Esophagus squamous epithelium (tissue), 5 donors: ENCODE measurements at places on chromosomes 2 and 18.

DNA sequence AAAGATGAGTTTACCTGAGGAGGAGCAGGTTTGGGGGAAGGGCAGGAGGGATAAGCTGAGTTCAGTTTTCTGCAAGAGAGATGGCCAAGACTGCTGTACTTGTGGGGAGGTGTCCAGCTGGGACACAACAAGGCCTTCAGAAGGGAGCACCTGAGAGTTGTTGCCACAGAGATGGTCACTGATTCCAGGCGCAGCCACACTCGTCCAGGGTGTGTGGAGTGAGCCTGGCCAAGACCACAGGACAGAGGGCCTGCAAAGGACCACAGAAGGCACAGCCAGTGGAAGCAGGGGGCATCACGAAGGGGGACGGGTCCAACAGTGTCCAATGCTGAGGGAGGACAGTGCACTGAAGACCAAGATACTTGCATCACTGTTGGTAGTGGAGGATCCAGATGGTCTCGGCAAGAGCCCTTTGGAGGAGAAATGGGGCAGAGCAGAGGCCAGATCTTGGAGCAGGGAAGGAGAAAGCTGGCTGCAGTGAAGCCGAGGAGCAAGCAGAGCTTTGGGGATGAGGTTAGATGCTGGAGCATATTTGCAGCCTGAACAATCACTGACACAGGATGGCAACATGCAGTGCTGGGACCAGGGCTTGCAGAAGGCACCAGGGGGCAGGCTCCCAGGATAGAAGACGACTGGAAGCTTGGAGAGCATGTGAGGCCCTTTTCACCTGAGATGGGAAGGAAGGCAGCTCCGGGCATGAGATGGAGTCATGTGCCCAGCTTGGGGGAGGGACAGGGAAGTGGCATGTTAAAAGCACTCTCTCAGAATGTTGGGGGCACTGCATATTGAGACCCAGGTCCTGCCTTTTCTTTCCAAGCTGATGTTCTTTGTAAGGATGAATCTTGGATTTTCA lies 214.0 kb downstream of the CYP26B1 start:
- no peak overlapping the region for H3K4me3 ChIP-seq
- H3K27me3 ChIP-seq, result no peaks in the 10 kb centered on the region
- no peak overlapping the region for H3K27ac ChIP-seq
- no peaks in the 10 kb centered on the region for H3K36me3 ChIP-seq
- DNase-seq, result no peak

DNA sequence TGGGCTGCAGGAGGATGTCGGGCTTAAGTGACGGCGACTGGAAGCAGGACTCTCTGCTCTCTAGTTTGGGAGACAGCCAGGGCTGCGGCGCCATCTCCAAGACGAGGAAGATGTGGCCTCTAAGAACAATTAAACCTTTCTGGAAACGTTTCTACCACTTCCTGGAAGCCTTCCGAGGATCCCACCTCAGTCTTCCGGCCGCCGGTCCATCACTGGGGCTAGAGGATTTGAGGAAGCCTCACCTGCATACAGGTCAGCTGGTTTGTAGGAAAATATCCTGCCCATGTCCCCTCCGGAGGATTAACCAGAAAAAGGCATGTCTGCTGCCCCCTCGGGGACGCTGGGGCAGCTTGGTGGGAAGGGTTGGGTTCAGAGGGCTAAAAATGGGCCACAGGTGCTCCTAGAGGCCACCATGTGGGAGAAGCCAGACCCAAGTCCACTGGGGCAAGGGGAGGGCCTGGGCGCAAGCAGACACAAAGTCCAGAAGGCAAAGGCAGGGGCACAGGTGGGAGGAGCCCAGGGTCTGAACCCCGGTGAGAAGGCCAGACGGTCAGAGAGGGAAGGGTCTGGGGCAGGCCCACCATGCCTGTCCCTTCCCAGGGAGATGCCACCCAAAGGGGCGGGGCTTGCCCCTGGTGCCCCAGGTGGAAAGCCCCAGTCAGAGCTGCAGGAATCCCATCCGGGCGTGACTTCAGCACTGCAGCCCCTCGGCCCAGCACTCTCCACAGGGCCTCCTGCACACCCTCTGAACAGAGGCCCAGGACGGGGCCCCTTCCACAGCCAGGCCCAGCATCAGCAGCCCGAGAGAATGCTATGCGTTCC lies 82.2 kb upstream of the ID2 start:
- H3K36me3 ChIP-seq, result no peaks in the 10 kb centered on the region
- DNase-seq, result no peak
- no peak overlapping the region for H3K27ac ChIP-seq
- H3K27me3 ChIP-seq, result no peaks in the 10 kb centered on the region
- no peaks in the 10 kb centered on the region for H3K4me1 ChIP-seq

DNA sequence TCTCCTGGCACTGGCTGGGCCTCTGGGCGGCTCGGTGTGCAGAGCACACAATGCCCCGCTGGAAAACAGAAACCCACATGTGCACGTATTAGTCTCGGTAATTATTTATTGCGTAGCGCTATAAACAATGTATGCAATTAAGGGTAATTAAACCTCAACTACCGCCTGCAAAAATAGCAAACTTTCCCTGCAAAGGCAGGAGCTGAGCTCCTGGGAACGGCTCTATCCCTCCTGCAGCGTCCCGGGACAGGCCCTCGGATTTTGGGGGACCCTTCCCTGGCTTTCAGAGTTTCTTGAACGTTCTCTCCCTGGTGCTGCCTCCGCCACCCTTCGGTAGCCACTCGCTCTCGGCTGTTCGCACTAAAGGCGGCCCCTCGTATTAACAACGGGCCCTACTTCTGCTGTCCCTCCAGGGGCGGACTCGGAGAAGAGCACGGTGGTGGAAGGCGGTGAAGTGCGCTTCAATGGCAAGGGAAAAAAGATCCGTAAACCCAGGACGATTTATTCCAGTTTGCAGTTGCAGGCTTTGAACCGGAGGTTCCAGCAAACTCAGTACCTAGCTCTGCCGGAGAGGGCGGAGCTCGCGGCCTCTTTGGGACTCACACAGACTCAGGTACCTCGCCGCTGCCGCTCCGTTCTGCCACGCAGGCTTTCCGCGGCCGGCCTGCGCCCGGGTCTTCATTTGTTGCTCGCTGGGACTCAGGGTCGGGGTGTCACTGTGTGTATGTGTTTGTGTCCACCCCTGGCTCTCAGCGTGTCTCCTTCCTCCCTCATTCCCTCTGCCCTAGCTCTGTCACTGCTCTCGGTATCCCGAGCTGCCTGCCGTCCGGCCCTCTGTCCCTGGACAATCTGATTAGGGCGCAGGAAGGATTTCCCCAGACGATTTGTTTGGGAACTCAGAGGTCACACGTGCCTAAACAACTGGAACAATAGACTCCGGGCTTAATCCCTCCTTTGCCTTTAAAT lies 1.2 kb downstream of the DLX1 start:
- peaks cover 35% of the 10 kb centered on the region for H3K4me1 ChIP-seq
- no peak overlapping the region for H3K4me3 ChIP-seq
- H3K27me3 ChIP-seq, result peaks cover 100% of the 10 kb centered on the region
- DNase-seq, result no peak
- no peaks in the 10 kb centered on the region for H3K36me3 ChIP-seq

DNA sequence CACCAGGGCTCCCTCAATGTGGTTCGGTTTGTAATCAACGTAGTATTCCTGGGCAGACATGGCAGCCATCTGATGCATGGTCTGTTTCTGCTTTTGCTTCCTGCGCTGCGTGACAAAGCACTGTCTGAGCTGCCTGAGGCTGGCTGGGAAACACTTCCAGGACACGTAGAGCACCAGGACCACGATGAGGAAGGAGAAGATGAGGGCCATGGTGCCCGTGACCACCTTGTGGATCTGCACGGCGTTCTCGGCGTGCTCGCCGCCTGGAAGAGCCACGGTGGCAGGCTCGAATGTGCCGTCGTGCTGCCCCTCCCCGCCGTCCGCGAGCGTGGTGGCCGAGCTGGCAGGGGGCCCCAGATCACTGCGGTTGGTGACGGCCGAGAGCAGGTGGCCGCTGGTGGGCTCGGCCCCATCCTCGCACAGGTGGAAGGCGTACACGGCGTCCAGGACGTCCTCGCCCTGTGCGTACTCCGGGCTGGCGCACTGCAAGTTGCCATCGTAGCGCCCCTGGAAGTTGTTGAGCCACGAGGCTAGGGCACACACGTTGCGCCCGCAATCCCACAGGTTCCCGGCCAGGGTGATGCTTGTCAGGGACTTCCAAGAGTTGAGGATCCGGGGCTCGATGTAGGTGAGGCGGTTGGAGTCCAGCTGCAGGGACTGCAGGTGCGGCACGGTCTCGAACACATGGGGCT lies 2.1 kb downstream of the LRRTM1 start:
- peaks cover 21% of the 10 kb centered on the region for H3K4me1 ChIP-seq
- H3K27ac ChIP-seq, result no peak overlapping the region
- no peaks in the 10 kb centered on the region for H3K36me3 ChIP-seq
- H3K4me3 ChIP-seq, result peak overlapping the region; percentile 38

GRCh38 chr2:23691565-23691964 lies 235.4 kb downstream of the ATAD2B start:
- DNase-seq, result no peak
- no peak overlapping the region for H3K27ac ChIP-seq
- H3K4me3 ChIP-seq, result no peak overlapping the region
- no peaks in the 10 kb centered on the region for H3K4me1 ChIP-seq
- no peaks in the 10 kb centered on the region for H3K27me3 ChIP-seq
- H3K36me3 ChIP-seq, result no peaks in the 10 kb centered on the region

GRCh38 chr2:157789256-157789655 lies 86.9 kb downstream of the ACVR1 start:
- H3K27me3 ChIP-seq, result no peaks in the 10 kb centered on the region
- H3K4me3 ChIP-seq, result no peak overlapping the region
- H3K4me1 ChIP-seq, result peaks cover 32% of the 10 kb centered on the region
- no peaks in the 10 kb centered on the region for H3K36me3 ChIP-seq
- peak overlapping the region; percentile 61 for H3K27ac ChIP-seq

GRCh38 chr2:195647302-195647701 lies 9.7 kb upstream of the SLC39A10 start:
- H3K36me3 ChIP-seq, result no peaks in the 10 kb centered on the region
- H3K4me1 ChIP-seq, result no peaks in the 10 kb centered on the region
- peaks cover 20% of the 10 kb centered on the region for H3K27me3 ChIP-seq

DNA sequence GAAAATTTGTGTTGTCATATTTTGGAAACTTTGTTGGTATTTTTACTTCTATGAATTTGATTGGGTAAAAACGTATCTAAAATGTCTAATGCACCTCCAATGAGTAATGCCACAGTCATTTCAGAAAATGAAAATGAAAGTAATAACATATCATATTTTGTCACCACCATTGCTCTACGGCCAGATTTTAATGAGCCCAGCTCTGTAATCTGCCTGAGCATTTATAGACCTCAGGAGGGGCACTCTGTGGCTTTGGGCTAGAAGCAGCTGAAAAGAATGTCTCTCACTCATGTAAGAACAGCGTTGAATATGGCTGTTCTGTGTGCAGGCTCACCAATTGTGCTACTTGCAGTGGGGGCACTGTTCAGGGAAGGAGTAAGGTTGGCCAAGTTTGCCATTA lies 32.7 kb upstream of the ABCA12 start:
- H3K27me3 ChIP-seq, result no peaks in the 10 kb centered on the region
- no peak overlapping the region for H3K4me3 ChIP-seq
- no peak overlapping the region for H3K27ac ChIP-seq
- no peaks in the 10 kb centered on the region for H3K36me3 ChIP-seq
- no peak for DNase-seq

GRCh38 chr2:239236808-239237205 lies 164.0 kb downstream of the HDAC4 start:
- DNase-seq, result no peak
- H3K27me3 ChIP-seq, result no peaks in the 10 kb centered on the region
- peaks cover 19% of the 10 kb centered on the region for H3K4me1 ChIP-seq
- H3K4me3 ChIP-seq, result no peak overlapping the region

DNA sequence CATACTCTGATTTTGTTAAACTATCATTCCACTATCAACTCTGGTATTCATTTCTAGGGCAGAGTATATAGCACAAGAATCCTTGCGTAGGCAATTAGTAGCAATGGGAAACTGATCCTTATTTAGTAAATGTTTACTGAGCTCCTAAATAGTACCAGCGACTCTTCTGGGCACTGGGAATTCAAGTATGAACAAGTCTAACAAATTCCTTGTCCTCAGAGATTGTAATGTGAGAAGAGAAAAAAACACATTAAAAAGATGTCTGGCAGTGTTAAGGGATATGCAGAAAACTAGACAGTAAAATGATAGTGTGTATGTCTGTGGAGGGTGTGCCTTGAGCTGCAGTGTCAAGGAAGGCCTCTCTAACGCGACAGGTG lies 721 bp downstream of the METTL5 start:
- peak overlapping the region; percentile 85 for H3K27ac ChIP-seq
- H3K36me3 ChIP-seq, result no peaks in the 10 kb centered on the region
- peak overlapping the region; percentile 88 for H3K4me3 ChIP-seq
- DNase-seq, result no peak
- no peaks in the 10 kb centered on the region for H3K27me3 ChIP-seq

GRCh38 chr2:101850450-101850849 lies 141.3 kb upstream of the IL1R2 start:
- no peaks in the 10 kb centered on the region for H3K36me3 ChIP-seq
- no peak overlapping the region for H3K27ac ChIP-seq
- H3K4me3 ChIP-seq, result no peak overlapping the region
- DNase-seq, result no peak
- no peaks in the 10 kb centered on the region for H3K27me3 ChIP-seq

DNA sequence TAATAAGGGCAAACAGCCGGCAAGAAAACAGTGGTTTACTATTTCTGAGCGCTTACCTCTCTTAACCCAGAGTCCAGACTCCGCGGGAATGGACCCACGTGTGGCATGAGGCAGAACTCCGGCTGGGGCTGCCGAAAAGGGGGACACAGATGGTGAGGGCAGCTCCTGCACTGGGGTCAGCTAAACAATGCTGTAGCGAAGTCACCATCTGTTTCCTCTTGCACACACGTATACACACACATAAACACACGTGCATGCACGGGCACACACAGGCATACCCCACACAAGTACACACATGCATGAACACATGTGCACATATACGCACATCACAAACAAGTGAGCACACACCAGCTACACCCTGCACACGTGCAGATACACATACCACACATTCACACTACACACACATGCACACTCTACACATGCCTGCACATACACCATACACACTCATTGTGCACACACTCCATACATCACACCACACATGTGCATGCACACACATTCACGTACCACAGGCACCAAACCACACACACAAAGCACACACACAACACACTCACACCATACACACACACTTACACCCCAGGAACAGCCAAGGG lies 105.9 kb upstream of the ID2 start:
- no peak overlapping the region for H3K27ac ChIP-seq
- H3K27me3 ChIP-seq, result no peaks in the 10 kb centered on the region
- no peak for DNase-seq
- peaks cover 24% of the 10 kb centered on the region for H3K4me1 ChIP-seq
- H3K4me3 ChIP-seq, result no peak overlapping the region

GRCh38 chr2:56170504-56170903 lies 13.3 kb upstream of the CCDC85A start:
- no peak overlapping the region for H3K4me3 ChIP-seq
- no peak for DNase-seq
- H3K36me3 ChIP-seq, result no peaks in the 10 kb centered on the region
- H3K27me3 ChIP-seq, result no peaks in the 10 kb centered on the region
- no peak overlapping the region for H3K27ac ChIP-seq

DNA sequence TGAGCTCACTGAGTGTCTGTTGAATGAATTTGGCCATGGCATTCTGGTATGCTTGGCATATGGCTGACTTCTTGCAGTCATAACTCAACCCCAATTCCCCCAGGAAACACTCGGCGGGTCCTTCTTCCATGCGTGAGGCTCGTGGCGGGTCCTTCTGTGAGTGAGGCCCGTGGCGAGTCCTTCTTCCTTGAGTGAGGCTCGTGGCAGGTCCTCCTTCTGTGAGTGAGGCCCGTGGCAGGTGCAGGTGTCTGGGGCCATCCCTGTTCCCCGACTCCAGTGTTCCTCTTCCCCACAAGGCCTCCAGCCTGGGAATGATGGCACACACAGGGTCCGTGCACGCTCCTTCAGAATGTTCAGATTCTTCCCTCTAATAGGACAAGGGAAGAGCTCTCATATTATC lies 169.0 kb downstream of the EIPR1 start:
- H3K36me3 ChIP-seq, result peaks cover 66% of the 10 kb centered on the region
- H3K4me3 ChIP-seq, result no peak overlapping the region
- no peaks in the 10 kb centered on the region for H3K27me3 ChIP-seq
